ENCODE measurements at places on chromosomes 3 and 15.

- DNase-seq, result no peak
Observed at GRCh38 chr3:190641564-190641963, 127.7 kb downstream of the IL1RAP start.

- no peak for DNase-seq
Observed at GRCh38 chr15:94924971-94925598, 693.7 kb downstream of the MCTP2 start.

GRCh38 chr3:12963231-12963896 lies 109.9 kb downstream of the IQSEC1 start:
- DNase-seq, result peak; percentile 83

DNA sequence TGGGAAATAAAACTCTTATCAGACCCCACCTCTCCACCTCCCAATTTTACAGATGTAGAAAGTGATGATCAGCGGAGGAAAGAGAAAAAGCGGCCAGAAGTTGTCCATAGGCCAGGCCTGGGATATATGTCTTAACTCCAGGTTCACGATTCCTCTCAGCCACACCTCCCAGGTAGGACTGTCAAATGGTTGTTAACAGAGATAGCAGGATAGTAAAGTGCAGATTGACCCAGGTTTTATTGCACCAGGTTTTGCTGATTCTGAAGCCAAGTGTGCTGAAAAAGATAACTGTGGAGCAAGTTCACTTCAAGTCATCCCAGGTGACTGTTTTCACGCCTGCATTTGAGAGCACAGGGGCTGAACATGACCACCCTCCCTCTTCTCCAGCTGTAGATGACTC lies 36.1 kb downstream of the LSM3 start:
- no peak for DNase-seq

DNA sequence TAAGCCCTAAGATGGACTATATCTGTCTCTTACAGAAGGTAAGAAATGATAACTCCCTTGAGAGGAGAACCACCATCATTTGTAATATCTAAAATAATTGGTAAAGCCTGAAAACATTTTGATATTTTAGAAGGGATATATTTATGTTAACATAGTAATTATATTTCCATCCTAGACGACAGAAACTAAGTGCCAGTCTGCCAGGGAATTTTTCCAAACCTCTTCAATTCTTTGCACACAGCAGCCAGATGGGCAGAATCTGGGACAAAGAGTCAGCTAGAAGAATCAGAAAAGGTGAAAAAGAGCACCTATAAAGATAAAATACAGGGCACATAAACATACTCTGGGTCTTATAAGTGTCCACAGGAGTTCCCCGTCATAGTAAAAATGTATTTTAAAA lies 70.0 kb upstream of the CBLB start:
- no peak for DNase-seq

Measured in activated CD4-positive, alpha-beta T cell treated with anti-CD3 and anti-CD28 coated beads, Interleukin-2, amount 50 U/mL, for 16 hours (primary cell).